ENCODE measurements at places on chromosomes 7 and 10.

DNA sequence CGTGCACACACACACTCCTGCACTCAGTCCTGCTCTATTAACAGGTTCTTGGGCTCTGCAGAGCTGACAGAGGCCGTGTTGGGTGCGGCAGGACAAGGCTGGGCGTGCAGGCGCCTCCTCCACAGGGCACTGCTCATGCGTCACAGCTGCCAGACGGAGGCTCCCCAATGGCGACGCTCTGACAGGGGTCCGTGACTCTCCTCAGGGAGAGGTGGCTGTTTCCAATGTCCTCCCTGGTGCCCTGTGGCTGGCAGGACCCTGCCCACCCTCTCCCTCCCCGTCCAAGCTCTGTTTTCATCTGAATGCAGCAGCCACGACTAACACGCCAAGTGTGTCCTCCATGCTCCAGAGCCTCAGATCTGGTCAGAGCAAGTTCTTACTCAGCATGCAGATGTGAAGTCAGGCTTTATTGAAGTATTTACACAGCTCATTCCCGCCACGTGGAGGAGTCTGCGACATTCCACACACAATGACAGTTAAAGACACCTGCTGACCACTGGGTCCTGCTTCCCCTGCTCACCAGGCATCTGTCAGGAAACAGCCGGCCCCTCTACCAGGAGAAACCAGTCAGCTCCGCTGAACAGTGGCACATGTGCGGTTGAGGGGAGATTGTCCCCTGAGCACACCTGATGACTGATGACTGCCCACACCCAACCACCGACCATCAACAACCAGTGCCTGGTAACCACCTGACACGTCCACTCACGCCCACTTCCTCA, 116.7 kb downstream of the VIPR2 start:
- no peak for DNase-seq

DNA sequence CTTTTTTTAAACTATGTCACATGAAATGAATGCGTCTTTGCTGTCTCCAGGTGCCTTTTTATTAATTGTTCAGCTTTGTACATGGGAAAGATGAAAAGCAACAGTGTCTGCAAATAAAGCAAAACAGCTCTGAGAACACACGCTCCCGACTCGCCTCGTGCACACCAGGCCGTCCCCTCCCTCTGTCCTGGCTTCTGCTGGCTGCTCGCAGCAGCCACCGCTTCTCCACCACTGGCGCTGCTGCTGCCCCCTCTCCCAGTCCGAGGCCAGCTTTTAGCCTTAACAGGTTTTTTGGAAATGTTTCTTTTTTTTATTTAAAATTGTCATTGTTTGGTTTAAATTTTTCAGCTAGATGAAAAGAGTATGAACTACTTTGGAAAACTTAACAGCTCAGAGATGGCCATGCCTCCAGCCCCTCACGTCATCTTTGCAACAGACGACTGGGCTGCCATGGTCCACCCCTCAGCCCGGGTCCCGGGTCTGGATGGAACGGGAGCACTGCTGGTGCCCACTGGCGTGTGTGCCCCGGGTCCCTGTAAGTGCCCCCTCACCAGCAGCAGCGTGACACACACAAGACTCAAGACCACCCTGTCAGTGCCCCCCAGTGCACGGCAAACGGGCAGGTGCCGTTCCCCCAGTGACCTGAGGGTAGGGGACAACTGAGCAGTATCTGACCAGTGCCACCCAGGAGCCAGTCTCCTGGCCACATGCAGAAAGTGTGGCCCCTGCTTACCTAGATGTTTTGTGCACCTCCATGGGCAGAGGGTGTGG, 415.6 kb upstream of the FOXK1 start:
- no peak for DNase-seq

DNA sequence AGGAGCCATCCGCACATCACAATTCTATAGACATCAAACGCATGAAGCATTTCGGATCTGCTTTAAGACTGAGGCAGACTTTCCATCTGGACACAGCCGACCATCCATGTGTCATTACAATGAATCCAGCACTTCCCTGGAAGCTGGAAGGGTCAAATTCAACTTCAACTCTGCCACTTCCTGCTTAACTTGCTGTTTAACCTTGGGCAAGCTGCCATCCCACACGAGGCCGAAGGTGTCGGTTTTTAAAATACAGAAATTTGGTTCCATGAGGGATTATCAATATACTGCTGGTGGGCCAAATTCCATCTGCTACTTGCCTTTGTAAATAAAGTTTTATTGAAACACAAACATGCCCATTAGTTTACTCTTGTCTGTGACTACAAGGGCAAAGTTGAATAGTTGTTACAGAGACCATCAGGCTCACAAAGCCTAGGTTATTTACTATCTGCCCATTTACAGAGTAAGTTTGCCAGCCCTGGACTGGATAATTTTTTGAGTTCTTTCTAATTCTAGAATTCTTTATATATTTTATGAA, 134.6 kb downstream of the FAM204A start:
- no peak for DNase-seq

DNA sequence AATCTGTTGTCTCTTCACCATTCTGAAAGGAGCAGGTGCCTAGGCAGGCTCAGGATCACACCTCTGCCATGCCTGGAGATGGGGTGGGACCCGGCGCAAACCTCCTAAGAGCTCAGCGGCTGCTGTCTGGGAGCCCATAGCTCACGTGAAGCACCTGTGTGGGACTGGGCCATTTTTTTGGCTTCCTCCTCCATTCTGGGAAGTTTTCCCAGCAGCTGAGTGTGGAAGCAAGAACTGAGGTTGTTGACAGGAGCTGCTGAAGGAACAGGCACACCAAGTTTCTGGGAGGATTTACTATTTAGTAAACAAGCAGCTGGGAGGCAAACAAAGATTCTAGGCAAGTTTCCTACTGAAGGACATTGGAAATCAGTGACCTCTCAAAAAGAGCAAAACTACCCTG, 77.3 kb downstream of the FAM13C start:
- DNase-seq, result no peak

GRCh38 chr7:128914566-128915151, 4.2 kb upstream of the KCP start:
- no peak for DNase-seq

DNA sequence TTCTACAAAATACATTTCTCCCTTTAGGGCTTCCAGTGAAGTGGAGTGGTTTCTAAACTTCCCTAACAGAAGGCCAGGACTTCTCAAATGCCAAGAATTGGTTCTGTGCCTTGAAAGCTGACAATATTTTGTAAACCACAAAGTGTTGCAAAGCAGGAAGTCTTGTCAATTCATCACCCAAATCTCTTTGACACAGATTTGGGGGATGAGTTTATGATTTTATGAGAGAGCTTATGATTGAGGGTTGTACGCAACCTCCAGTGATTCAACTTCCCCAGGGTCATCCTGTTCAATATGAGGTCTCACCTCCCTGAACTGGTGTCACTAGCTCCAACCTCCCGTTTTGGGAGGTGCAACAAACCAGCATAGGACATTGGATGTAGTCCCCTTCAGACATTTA, 83.7 kb downstream of the PRLHR start:
- no peak for DNase-seq

GRCh38 chr7:26910221-26910620, 45.8 kb upstream of the SKAP2 start:
- DNase-seq, result no peak

- no peak for DNase-seq
Observed at GRCh38 chr7:16295558-16295957, 125.8 kb downstream of the CRPPA start.

DNA sequence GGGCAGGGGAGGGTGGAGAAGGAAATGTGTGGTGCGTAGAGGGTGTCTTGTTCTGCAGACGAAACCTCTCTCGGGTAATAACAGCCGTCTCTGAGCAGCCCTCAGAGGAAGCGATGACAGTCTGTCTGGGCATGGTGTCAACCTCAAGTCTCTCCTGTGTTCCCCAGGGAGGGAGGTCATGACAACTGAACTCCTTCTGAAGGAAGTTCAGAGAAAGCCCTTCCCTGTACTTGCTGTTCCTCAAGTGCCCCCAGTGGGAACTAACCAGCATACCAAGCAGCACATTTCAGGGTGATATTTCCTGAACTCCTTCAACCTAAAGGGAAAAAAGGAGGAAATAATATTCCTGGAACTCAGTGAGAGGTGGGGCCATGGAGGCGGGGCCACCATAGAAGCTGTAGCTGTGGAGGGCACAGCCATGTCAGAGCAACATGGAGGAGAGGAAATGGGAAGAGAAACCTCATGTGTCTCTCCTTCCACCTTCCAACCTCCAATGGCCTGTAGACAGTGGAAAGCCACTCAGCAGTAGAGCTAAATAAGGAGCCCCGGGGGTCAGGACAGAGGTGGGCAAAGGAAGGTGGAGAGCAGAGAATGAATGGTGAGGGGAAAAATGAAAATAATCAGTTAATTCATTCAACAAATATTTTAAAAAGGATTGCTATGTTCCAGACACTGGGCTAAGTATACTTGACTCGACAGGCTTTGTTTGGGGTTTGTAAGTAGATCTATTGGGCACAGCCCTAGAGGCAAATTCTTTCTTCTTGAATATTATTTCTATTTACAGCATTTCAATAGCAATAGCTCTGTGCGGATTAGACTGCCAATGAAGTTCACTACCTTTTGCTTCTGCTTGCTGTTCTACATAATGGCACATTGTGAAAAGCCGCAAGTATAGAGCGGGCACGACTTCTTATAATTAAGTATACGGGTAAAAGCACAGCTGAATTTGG, 61.0 kb upstream of the AOAH start:
- no peak for DNase-seq

- no peak for DNase-seq
Observed at GRCh38 chr7:106736508-106737201, 75.7 kb upstream of the CCDC71L start.

DNA sequence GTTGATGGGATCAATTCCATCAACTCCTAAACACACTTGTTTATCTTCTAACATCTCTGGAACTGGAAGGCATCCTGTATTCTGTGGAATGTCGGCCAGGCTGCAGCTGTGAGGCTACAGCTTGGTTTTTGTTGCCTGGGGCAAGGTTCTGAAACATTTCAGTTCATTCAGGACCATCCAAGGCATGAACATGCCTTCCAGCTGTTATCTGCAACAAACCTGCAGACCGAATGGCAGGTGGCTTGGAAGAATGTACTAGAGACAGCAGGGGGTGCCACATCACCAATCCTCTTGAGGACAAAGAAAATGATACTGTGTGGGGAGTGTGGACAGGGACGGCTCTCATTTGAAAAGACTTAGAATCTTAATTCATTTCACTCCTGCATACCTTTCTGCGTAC, 12.4 kb downstream of the PAPOLB start:
- DNase-seq, result no peak

- no peak for DNase-seq
Observed at GRCh38 chr7:43869867-43870240, 537 bp upstream of the MRPS24 start.

DNA sequence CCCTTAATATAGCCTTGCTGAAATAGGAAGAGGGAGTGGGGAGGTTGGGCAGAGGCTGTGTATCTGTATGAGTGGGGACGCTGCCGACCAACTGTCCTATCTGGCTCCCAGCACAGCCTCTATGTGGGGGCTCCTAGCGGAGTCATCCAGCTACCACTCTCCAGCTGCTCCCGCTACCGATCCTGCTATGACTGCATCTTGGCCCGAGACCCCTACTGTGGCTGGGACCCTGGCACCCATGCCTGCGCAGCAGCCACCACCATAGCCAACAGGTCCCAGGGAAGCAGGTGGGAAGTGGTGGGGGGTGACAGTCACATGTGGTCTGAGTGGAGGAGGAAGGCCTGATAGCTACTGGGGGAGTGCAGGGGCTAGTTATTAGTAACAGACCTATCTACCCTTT, 6.6 kb downstream of the MRPL43 start:
- DNase-seq, result no peak

DNA sequence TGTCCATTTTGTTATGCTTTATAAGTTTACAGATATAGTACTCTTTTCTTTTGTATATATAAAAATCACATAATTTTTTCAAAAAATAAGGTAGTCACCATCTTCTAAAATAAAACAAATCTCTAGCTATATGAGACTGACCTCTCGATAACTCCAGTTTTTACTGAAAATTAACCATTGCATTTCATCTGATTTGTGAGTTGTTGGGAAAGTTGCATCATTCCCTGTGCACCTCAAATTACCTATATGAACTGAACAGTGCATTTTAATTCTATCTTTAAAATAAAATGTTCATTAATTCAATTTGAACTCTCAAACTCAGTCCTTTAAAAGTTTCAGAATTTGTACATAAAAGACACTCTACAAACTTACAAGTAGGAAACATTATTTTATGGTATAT, 86.0 kb downstream of the VWDE start:
- DNase-seq, result no peak

DNA sequence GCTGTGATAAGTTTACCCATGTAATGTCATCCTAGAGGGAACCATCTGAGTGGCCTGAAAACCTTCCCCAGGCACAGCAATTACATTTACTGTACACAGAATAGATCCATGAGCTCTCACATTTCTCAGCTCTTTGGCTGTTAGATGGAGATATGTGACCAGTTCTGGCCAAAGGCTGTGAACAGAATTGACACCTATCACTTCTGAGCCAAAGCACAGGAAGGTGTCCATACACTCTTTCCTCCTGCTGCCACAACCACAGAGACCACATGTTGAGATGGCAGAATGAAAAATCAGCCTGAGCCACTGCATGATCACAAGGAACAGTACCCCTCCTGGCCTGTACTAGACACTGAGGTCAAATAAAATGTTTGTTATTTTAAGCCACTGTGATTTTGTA, 44.3 kb upstream of the ATOH7 start:
- no peak for DNase-seq

DNA sequence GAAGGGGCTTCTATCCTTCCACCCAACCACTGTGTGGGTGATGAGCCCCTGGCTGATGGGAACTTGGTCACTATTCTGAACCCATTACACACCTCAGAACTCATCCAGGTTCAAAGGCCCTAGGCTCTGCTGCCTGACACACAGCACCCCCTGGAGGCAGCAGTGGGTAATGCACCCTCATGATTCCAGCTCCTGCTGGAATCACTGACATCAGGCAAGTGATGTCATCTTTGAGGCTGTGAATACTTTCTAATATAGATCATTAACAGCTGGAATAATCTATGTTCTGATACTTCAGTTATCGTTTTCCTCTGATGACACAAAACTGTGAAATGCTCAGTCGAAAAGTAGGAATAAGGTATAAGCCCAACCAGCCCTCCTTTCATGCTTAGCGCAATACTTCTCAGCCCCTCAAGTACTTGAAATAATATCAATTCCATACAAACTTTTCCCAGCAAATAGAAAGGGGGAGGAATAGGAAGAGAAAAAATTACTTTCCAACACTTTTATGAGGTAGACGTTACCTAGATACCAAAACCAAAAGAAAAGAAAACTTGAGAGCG, 7.5 kb upstream of the RBP3 start:
- peak; percentile 29 for DNase-seq

- DNase-seq, result no peak
Observed at GRCh38 chr10:3400348-3400747, 227.8 kb upstream of the PITRM1 start.

DNA sequence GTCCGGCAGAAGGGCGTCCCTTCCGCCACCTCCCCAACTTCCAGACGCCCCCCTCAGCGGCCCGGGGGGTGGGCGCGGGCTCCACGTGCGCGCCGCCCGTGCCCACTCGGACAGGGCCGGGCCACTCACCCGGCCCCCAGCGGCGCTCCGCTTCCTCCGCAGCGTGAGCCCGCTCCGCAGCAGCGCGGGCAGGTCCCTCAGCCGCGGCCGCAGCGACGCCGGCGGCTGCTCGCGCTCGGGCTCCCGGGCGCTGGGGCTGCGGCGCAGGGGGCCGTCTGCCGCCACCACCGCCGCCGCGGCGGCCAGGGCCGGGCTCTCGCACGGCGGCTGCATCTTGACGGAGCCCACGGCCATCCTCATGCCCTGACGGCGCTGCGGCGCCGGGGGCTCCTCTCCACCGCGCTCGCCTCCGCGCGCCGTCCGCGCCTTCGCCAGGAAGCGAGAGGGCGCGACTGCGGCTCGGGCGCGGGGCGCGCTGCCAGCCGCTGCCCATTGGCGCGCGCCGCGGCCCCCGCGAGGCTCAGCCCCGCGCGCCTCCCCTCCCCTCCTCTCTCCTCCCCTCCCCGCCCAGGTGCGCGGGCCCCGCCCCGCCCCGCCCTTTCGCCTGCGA, at the start of gene RAPGEF5:
Gene RAPGEF5, minus strand, starts transcription at position 454 of the 610 bp plus-strand sequence. Its CDS starts 94 bp downstream, at position 360.
- no peak for DNase-seq
